GM13977 (cell line): ENCODE measurements at places on chromosomes 4 and X.

DNA sequence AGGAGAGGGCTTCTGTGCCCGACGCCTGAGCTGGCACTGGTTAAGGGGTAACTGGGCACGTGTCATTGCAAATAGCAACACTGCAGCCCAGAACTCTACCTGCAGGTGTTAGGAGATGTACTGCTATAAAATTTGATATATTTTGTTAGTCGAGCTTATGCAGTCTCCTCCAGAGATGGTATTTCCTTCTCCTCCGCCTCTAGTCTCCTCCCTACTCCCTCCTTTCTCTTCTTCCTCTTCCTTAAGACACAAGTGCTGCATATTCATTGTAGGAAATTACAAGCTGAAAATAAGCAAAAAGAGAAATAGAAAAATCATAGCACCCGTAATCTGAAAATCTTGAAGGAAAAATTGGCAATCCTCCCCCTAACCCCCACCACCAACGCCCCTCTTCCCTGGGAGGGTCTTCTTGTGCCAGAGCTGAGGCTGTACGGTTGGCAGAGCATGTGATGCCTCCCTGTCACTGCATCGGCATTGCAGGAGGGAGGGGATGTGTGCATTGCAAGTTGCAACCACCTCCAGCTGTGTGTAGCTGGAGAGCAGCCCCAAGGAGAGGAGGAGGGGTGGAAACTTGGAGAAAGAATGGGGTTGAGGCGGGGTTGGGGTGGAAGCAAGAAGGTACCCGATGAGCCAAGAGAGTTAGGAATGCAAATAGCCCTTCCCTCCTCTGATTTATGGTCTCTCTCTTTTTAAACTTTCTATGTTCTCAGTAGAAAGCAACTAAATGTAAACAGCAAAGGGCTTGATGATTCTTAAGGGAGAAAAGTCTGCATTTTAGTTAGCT lies 48.3 kb upstream of the MND1 start:
- no peak for DNase-seq

DNA sequence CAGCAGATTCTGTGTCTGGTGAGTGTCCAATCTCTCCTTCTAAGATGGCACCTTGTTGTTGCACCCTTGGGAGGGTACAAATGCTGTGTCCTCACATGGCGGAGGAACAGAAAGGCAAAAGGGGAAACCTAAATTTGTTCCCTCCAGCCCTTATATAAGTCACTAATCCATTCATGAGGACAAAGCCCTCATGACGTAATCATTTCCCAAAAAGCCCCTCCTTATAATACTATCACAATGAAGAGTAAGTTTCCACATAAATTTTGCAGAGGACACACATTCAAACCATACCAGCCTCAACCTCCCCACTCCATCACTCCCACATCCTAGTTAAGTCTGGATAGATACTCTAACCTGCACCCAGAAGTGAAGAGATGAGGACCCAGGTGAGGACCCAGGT lies 63.1 kb downstream of the USP38 start:
- no peak for DNase-seq

DNA sequence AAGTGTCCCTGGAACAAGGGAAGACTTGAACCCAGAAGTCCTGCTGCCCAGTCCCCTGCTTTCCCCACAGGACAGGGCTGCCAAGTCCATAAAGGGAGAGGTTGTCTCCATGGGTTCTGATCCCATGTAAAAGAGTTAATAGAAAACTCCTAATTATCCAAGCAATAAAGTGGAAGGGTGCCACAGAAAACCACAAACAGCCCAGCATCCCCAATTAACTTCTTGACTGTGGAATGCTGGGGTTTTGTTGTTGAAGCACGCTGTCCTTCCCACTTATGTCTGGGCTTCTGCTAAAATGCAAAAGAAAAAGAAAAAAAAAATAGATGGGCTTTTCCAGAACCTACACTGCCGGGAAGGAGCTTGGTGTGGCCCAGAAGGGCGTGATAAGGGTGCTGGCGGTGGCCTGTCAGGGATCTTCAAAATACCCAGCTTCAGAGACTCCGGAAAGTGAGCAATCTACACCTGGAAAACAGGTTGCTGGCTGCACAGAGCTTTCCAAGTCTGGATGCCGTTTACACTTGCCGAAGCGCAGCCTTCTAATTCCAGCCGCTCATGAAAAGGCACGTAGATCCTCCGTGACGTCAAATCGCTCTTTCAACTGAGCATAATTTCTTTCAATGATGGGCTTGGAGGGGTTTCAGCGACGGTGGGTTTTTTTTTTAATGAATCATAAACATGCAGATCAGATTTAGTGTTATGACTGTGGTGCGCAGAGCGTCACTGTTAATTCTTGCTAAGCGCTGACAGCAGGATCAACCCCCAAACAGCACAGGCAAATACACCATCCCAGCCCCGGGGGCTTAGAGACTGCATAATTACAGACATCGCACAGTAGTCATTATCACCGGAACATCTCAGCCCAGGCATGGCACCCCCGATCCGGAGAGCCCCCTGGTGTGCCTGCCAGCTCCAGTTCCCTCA lies 197.6 kb downstream of the BCOR start:
- no peak for DNase-seq

- no peak for DNase-seq
These were observed 236.6 kb downstream of the LDB2 start for GRCh38 chr4:16661813-16662212.

- DNase-seq: no peak
These were observed 137.9 kb upstream of the MAMLD1 start for GRCh38 chrX:150225266-150225665.

- DNase-seq: peak; percentile 88
These were observed 104.9 kb downstream of the FAM53A start for GRCh38 chr4:1579001-1579900.
